ENCODE measurements at places on chromosomes 5 and 9.
A peak's percentile ranks its signal among the peaks of the same experiment; 100 is the strongest.

GRCh38 chr9:81560851-81561732 is 128.3 kb downstream of the TLE1 start:
- DNase-seq: no peak

- DNase-seq: no peak
Measured at GRCh38 chr5:107289030-107289714, 381.6 kb downstream of the EFNA5 start.

GRCh38 chr5:152405145-152405544 is at the start of gene NMUR2:
Gene NMUR2, minus strand, starts transcription at chr5:152405279. Its CDS starts 166 bp downstream, at chr5:152405113.
- peak; percentile 16 for DNase-seq

DNA sequence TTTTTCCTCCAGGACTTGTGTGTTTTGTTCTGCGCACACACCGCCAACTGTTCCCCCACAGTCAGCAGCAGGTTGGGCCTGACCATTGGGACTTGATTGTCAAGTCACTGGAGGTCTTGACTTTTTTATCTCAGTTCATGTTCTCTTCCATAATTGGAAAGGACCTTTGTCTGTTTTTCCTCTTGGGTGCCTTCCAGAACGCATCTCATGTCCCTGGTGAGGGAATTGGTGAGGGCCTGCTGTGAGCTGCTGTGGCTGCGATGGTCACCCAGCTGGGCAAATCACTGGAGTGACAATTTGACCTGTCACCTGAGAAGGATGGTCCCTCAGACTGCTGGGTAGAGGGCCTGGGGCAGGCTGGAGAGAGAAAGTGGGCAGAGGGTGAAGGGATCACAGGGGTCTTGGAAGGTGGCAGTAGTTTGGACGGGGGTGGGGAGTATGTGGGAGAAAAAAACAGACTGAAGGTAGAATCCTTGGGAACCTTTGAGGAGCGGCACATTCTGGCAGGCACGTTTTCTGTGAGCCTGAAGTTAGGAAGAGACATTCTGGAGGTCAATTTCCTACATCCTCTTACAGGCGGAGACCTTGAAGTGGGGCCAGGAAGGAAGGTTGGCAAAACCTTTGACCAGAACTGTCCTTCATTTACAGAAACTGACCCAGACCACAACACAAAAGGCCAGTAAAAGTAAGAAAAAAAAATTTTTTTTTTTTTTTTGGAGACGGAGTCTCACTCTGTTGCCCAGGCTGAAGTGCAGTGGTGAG is 4.4 kb downstream of the CDK9 start:
- DNase-seq: no peak

DNA sequence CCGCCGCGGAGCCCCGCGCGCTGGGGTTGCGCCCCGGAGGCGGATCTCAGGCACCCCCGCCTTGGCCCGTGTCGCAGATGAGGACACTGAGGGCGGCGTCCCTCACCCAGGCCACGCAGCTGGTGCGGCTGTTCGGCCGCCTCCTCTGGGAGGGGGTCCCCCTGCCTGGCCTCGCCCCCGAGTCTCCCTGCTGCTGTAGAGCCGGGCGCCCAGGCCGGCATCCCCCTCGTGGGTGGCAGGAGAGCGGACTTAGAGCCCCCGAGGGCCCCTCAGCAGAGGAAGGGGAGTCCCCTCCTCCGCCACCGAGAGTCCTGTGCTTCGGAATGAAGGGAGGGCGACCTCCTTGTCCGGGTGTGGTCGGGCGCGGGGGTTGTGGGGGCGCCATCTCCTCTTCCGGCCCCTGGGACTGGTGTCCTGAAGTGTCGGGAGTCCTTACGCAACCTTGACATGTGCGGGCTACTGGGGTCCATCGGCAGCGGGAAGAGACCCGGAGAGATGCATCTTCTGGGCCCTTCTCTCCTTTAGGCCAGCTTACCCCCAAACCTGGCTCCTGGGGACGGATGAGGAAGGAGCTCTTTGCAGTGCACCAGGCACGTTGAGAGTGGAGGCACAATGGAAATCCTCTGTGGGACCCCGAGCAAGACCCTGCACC is 11.7 kb upstream of the EXOSC2 start:
- DNase-seq: peak; percentile 20

GRCh38 chr9:19154135-19154612 is 26.9 kb upstream of the PLIN2 start:
- no peak for DNase-seq

DNA sequence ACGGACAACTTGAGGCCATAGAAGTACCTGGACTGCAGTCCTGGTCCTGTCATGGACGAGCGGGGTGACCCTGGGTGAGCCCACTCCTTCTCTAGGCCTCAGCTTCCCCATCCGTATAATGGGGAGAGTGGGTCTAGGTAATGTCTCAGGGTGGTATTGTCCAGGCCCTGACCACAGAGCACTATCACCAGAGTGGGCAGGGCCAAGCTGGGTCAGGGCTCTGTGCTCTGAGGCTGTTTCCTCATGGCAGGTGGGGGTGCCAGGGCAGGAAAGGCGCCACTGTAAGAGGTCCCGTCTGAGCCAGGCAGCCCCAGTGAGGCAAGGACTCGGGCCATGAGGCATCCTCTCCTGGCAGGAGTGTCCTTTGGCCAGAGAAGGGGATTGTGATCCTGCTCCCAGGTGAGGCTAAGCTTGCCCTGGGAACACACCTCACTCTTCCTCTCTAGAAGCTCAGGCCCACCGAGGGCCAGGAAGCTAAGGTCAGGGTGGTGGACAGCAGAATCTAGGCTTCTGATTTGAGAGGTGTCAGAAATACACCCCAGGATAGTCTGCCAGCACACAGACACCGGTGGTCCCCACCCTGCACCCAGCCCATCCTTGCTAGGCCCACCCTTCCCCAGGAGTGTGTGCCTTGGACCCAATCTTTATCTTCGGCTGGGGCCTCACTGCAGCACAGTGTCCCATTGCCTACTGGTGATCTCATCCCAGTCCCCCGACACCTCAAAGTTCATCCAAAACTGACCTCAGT is 1.5 kb upstream of the MYOZ3 start:
- DNase-seq: no peak

GRCh38 chr5:91224456-91224855 is 158.7 kb downstream of the ARRDC3 start:
- DNase-seq: no peak

- no peak for DNase-seq
Measured at GRCh38 chr9:130987738-130988399, 21.1 kb upstream of the LAMC3 start.

DNA sequence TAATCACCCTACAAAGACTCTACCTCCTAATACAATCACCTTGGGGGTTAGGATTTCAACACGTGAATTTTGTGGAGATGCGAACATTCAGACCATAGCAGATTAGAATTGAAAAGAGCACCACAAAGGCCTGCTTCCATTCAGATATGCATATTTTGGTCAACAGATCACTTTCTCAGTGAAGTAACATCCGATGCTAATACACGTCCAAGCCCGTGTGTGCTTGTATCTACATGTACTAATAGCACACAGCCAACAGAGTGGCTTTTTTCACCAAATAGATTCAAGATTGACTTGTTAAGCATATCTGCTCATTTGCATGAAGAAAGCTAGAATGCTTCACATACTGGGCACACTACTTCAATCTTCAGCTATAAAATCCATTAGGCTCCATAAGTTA is 35.6 kb upstream of the SSBP2 start:
- no peak for DNase-seq

DNA sequence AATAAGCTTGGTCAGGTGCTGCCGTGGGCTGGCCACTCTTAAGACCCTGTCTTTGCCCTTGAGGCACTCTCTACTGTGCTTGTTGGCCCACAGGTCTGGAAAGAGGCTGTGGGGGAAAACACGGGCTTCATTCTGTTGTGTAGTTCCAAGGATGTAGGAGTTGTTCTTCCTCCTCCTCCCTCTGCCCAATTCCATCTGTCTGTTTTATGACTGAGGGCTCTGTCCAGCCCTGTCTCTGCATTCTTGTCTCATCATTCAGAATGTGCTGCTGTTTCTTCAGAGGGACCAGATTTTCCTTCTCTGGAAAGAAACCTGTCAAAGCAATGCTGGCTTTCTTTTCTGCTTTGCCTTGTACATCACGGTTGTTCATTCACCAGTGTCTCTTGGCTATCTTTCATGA is 84.1 kb downstream of the MAP1B start:
- no peak for DNase-seq

- no peak for DNase-seq
Measured at GRCh38 chr5:33091571-33092363, 349.0 kb upstream of the TARS1 start.

DNA sequence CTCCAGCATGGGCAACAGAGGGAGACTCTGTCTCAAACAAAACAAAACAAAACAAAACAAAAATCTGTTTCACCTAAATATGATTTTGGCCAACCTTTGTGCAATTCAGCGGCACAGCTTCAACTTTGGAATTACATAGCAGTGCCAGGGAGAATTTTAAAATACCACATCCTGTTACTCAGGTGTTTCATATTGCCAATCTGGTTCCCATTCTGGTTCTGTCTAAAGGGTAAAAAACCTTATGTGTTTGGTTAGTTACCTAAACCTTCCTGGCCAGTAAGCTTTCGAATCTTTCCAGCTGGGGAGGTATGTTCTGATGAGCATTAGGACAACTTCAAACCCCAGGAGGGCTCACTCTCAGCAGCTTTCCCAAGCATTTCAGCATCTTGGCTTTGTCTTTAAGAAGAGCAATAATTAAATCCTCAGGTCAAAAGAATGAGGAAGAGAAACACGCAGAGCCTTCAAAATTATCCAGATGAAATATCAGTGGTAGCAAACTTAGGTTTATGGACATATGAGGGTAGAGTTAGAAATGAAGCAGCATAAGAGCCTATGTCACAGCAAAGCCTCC is 2.7 kb downstream of the DAB2 start:
- DNase-seq: no peak

- no peak for DNase-seq
Measured at GRCh38 chr5:157650991-157651611, 1.1 kb downstream of the SOX30 start.

DNA sequence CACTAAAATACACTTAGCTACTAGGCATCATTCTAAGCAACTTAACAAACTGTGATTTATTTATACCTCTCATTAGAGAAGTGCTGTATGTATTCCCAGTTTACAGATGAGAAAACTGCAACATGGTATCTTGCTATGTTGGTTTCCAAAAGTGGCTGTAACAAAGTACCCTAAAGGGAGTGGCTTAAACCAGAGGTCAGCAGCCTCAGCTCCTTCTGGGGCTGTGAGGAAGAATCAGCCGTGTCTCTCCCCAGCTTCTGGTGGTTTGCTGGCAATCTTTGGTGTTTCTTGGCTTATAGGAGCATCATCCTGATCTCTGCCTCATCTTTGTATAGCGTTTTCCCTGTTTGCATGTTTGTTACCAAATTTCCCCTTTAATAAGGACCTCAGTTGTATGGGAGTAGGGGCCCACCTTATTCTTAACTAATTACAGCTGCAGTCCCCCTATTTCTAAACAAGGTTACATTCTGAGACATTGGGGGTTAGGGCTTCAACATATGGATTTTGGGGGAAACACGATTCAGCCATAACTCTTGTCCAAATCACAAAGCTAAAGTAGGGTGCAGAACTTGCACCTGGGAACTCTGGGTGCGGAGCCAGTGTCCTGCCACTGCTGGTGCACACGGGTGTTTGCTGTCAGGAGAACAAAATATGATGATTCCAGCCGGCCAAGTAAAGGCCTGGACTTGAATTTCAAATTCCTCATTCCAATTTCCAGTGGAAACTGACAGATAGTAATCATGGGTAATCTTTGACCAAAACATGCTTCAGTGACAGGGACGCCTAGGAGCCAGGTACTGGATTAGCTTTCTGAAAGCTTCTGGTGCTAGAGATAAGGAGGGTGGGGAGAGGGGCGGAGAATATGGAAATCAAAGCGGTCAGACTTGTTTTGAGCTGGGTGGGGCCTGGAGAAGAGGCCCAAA is 43.3 kb downstream of the RAI14 start:
- DNase-seq: no peak

DNA sequence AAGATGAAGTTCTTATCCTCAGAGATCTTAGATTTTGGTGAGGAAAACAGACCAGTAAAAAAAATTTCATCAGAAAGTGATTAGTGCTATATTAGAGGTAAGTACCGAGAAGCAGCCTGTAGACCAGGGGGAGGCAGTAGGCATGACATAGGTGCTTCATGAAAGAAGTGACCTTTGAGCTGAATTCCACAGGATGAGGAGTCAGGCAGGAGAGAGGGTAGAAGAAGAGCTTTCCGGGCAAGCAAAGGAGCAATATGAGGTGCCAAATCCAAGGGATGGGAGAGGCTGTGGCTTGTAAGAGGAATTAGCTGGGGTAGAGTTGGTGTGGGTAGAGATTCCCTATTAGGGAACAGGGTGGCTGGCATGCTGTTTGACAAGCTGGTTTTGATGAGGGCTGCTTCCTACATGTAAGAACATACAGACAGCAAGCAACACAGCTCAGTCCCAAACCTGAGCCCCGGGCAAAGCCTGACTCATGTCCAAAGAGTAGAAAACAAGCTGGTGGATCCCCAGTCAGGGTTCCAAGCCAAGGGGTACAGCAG is 48.4 kb upstream of the PWWP2A start:
- DNase-seq: no peak

- DNase-seq: no peak
Measured at GRCh38 chr5:58127255-58128220, 332.3 kb downstream of the PLK2 start.

DNA sequence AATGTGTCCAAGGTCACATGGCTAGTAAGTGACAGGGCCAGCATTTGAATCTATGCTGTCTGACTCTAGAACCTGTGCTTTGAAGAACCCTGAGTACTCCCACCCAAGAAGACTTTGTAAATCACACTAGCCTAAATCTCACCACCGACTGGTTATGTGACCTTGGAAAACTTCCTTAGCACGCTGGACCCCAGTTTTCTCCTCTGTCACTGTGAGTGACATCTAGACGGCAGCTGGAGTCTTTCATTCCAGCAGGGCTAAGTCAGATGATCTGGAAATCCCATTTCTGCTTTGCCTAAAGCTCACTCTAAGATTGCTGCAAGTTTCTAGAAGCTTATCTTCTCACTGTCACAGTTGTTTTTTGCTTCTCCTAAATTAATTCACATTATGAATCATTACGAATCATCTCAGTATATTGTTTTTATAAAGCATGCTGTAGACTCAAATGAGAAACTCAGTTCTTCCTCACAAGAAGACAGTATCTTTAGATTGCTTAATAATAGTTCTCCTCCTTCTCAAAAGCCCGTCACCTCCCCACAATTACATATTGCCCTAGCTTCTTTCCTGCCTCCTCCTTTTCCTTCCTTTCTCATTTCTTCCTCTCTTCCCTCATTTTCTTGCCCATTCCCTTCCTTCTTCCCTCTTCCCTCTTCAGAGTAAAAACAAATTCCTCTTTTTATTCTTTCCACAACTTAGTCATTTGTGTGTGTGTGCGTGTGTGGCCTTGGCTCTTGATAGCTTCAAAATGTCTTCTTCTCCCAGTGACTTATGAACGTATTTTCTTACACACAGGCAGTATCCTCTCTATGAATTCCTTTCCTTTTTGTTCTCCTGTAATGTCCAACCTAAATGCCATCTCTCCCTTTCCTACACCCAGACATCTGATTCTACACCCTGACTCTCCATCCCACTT is 16.8 kb downstream of the ALDOB start:
- DNase-seq: no peak

- DNase-seq: peak; percentile 80
Measured at GRCh38 chr5:78972654-78973428, 12.3 kb downstream of the ARSB start.

DNA sequence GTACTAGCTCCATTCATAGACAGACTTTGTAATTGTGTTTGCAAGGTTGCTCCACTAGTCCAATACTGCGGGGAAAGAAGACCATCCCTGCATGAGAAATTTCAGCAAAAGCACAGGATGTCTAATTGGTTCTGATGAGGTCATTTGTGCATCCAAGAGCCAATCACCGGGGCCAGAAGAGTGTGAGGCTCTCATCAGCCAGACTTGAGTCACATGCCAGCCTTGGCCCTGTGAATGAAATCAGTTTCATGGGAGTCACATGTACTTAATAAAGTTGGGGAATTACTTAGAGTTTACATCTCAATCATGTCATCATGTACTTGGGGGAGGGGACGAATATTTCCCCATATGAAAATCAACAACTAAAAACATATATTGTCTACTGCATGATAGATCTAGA is 1236.0 kb downstream of the MAT2B start:
- no peak for DNase-seq

Measured in NCI-H1105 treated with DMSO at 0.1 percent for 48 hours (cell line).